ENCODE measurements at places on chromosomes 1 and 21. TPM values are rescaled to one million over a fixed set of nuclear protein-coding genes. Genes with fewer than 3 reads are reported as not detected.

DNA sequence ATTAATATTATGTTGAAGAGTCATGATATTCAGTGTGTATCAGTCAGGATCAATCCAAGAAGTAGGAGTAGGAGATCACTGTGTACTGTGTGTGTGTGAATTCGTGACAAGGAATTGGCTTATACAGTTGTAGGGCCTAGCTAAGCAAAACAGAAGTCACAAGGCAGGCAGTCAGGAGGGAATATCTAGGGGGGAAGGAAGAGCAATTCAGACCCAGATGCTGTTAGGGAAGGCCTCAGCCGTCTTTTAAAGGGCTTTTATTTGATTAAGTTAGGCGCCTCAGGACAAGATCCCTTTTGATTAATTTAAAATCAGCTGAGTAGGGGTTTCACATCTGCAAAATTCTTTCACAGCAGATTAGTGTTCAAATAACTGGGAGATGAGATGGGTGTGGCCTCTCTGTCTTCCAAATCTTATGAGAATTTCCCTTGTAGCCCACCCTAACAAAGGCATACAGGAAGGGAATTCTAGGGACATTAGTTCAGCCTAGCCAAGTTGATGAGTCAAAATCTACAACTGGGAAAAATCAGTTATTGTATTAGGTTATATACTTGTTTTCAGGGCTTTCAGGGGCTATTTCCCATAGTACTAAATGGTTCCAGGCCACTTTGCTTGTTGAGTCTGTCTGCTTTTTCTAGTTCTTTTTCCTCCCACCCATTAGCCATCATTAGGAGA lies 47.4 kb downstream of the ALG6 start:
- no peak for DNase-seq

Gene TMEM240
- 13.6 TPM for total RNA-seq

GRCh38 chr1:100710906-100711682 lies 8.4 kb upstream of the VCAM1 start:
- DNase-seq = no peak

DNA sequence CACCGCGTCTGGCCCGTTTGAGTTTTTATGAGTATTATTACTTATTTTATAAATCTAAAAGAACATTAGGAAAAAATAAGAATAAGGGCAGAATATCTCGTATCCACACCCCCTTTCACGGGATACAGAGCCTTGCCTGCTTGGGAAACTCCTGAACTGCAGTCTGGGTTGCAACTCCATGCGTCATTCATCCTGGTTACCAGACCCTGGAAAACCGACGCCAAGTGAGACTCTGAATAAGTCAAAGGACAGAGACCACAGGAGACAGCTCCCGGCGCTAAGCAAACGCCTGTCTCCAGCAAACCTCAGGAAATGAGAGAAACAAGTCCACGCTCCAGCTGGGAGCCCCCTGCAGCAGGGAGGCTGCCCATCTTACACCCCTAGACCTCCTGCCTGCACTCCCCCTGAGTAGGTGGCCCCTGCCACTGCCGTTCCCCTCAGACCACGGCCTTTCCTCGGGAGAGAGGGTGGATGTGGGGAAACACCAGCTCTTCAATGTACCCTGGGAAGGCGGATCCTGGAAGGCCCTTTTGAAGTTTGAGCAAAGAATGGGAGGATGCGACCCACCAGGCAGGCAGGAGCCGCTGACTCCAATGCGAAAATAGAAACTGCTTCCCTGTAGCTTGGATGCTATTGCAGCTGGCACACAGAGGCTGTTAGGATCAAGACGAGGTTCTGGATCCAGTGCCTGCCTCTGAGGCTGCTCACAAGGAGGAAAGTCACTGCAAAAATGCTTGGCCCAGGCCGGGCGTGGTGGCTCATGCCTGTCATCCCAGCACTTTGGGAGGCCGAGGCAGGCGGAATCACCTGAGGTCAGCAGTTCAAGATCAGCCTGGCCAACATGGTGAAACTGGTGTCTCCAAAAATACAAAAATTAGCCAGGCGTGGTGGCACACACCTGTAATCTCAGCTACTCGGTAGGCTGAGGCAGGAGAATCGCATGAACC lies 37.7 kb upstream of the GPR157 start:
- DNase-seq = no peak

DNA sequence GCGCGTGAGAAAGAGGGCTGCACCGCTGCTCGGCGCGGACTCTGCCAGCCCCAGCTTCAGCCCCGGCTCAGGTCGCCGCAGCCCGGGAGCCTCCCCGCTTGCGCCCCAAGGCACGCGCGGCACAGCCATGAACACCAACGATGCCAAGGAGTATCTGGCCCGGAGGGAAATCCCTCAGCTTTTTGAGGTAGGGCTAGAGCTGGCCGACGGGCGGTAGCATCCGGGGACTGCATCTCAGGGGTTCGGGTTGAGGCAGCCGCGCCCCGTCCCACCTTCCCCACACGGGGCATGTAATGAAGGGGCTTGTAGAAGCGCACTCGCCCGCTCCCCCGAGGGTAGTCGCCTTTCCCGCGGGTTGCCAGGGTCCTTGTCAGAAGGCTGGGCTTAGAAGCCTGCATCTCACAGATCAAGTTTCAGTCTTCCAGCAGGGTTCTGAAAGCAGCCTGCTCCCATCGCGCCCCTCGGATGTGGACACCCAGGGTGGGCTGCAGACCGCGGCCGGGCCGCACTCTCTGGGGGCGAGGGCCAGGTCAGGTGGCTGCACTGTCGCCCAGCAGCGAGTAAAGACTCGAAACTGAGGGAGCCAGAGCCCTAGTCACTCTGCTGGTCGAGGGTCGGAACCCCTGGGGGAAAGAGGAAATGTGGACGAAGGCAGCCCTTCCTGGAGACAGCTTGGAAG lies 507 bp downstream of the AK5 start:
- DNase-seq = peak; percentile 74

DNA sequence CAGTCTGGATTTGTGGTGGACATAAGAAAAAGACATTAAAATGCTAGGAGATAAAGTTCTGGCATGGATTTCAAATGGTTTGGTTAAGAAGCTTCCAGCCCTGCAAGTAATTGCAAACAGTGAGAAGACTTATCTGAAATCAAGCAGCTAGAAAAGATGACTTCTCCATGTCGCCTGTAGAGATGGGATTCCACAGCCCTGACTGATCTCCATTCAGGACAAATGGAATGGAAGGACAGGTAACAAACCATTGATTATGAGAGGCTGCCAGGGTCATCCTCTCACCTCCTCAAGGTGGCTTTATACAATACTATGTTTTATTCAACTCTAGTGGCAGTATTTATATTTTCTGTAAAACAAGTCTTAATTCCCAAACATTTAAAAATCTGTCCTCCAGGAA lies 237.9 kb downstream of the HLX start:
- DNase-seq = no peak

Gene PROK1
- not detected for total RNA-seq
